Regular cardiac myocyte (primary cell): ENCODE measurements at places on chromosomes 2 and 18. TPM values are rescaled to one million over a fixed set of nuclear protein-coding genes. Genes with fewer than 3 reads are reported as not detected.

Gene GPR45
- total RNA-seq = not detected in 2 replicates

Gene UCN
- 0.38 and 1.1 TPM in 2 replicates for total RNA-seq

Gene AFF3
- total RNA-seq = 2.0 and 2.9 TPM in 2 replicates

Gene SERPINB13
- not detected in 2 replicates for total RNA-seq

Gene CD8B2
- not detected in 2 replicates for total RNA-seq

Gene DLX1
- under 0.01 and 2.1 TPM in 2 replicates for total RNA-seq

Gene PROM2
- under 0.01 and 0.28 TPM in 2 replicates for total RNA-seq

Gene DYNAP
- total RNA-seq = not detected in 2 replicates

Gene YES1
- 159 and 375 TPM in 2 replicates for total RNA-seq

Gene PJVK
- 0.77 and 1.7 TPM in 2 replicates for total RNA-seq

Gene KIF5C
- 0.28 and 0.38 TPM in 2 replicates for total RNA-seq

Gene GNAL
- under 0.01 and 0.28 TPM in 2 replicates for total RNA-seq

Gene BMP10
- total RNA-seq = not detected in 2 replicates

Gene PFN4
- total RNA-seq = 0.28 and 0.38 TPM in 2 replicates
